ENCODE measurements at places on chromosomes 6 and 20.
A peak's percentile ranks its signal among the peaks of the same experiment; 100 is the strongest.

DNA sequence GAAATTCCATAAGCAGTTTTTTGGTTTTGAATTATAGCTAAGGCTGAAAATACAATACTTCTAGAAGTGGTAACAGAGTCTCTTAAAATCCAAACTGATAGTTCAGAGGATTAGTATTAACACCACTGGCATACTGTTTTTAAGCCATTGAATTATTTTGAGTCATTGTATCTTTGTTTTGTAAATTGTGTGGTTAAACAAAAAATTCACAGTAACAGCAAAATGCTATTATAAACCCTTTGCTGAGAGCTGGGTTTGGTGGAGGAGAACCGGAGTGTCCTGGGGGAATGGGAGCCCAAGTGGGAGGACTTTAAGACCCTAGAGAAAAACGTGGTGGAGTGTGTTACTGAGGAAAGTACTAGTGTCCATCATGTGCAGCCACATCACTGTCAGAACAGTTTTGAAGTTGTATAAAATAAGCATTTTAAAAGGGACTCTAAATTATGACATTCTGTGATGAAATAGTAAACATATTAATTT lies 125.1 kb downstream of the LRRC1 start:
- no peak for DNase-seq

DNA sequence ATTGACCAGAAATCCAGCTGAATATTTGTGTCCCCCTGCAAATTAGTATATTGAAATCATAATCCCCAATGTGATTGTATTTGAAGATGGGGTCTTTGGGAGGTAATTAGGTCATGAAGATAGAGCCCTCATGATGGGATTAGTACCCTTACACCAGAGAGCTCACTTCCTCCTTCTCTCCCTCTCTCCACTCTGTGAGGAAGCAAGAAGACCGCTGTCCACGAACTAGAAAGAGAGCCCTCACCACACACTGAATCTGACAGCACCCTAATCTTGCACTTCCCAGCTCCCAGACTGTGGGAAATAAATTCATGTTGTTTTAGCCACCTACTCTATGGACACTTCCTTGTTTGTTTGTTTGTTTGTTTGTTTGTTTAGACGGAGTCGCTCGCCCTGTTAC lies 11.9 kb upstream of the PLAGL1 start:
- DNase-seq: no peak

GRCh38 chr6:20771409-20771808 lies 237.2 kb downstream of the CDKAL1 start:
- no peak for DNase-seq

GRCh38 chr6:65402564-65402963 lies 304.5 kb downstream of the EYS start:
- DNase-seq: no peak

- DNase-seq: no peak
Measured at GRCh38 chr6:6866656-6867403, 240.9 kb upstream of the RREB1 start.

DNA sequence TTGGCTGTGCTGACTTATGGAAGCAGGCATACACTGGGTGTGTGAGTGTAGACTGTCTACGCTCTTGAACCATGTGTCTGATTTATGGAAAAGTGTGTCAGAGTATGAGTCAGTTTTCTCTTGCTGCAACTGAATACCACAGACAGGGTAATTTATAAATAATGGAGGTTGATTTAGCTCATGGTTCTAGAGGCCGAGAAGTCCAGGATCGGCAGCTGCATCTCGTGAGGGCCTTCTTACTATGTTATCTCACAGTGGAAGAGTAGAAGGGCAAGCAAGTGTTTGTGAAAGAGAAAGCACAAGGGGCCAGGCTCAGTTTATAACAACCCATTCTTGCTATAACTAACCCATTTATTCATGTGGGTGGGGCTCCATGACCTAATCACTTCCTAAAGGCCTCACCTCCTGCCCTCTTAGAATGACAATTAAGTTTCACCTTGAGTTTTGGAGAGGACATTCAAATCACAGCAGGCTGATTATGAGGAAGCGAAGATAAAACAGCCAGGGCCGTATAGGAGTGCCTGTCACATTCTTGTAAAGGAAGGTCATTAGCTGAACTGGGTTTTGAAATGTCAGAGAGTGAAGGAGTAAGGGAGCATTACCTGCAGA lies 6.7 kb downstream of the GPR31 start:
- no peak for DNase-seq

DNA sequence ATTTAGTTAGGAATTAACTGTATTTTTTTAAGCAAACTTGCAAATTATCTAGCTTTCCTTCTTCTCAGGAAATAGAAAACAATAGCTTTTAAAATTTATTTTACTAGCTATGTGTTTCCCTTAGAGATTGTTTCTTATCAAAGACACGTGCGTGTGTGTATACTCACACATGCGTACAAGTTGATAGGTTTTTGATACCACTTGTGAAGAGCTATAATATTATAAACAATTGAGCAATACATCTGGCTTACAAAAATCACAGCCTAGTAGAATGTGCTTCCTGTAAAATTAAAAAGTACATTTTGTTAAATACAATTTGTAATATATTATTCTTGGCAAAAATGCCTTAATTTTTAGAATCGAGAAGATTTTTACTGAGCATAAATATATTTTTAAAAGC lies 33.9 kb downstream of the COL12A1 start:
- no peak for DNase-seq

DNA sequence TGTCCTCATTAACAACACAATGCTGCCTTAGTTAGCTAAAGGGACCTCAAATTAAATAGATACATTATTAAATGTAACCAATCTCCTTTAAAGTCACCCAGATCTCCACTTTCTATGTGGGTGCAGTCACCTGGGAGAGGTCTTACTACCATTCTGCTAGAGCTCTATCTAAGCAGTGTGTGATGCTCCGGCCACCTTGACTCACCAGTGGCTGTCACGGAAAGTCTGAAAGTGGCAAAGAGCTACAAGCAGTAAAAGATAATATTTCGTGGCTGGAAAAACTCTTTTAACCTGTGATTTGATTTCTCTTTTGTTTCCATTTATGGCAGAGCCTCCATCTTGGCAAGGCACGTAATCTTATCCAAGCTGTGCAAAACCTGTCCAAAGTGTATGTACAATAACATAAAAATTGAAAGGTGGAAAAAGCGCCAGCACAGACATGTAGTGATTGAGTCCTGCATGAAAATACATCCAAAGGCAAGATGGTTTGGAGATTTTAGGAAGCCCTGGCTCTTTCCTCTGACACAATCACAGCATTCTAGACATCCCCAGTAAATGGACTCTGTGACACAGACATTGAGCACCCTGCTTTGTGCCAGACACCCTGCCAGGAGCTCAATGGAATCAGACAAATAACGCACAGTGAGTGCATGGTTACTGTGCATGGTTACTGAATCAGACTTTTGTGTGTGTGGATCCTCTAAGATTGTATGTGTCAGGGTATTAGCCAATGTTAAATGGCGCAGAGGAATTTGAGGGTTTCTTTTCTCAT lies 116.6 kb downstream of the ADAT2 start:
- no peak for DNase-seq

- DNase-seq: no peak
Measured at GRCh38 chr6:166266336-166266735, 41.9 kb downstream of the PRR18 start.

GRCh38 chr20:56582542-56582941 lies 46.6 kb upstream of the TFAP2C start:
- no peak for DNase-seq

DNA sequence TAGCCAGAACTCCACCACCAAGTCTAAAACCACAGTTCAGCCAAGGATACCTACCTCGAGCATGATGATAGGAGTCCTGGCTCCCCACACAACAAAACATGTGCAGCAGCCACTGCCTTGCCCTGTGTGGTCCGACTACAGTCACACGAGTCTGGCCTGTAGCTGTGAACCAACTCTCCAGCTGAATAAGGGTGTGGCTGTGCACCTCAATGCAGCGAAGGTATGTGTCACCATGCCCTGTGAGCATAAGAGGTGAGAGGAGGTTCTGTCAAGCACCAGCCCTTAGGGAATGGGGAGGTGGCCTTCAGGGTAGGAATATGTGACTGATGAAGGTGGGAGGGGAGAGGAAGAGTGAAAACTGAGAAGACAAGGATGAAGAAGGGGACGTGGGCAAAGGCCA lies 16.7 kb upstream of the KHDC1L start:
- no peak for DNase-seq

- no peak for DNase-seq
Measured at GRCh38 chr6:72547020-72547419, 74.8 kb upstream of the KCNQ5 start.

DNA sequence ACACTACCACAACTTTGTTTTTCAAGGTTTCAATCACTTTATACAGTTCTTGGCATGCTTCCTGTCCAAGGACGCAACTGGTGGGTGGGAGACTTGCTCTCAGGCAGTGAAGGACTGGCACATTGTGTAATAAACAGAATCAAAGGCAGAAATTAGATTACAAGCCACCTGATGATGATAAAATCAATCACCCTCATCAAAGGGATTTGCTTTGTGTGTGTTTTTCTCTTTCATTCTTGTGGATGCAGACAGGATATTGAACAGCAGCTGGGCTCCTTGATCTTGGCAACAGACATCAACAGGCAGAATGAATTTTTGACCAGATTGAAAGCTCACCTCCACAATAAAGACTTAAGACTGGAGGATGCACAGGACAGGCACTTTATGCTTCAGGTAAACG lies 71.4 kb downstream of the MTFR2 start:
- no peak for DNase-seq

DNA sequence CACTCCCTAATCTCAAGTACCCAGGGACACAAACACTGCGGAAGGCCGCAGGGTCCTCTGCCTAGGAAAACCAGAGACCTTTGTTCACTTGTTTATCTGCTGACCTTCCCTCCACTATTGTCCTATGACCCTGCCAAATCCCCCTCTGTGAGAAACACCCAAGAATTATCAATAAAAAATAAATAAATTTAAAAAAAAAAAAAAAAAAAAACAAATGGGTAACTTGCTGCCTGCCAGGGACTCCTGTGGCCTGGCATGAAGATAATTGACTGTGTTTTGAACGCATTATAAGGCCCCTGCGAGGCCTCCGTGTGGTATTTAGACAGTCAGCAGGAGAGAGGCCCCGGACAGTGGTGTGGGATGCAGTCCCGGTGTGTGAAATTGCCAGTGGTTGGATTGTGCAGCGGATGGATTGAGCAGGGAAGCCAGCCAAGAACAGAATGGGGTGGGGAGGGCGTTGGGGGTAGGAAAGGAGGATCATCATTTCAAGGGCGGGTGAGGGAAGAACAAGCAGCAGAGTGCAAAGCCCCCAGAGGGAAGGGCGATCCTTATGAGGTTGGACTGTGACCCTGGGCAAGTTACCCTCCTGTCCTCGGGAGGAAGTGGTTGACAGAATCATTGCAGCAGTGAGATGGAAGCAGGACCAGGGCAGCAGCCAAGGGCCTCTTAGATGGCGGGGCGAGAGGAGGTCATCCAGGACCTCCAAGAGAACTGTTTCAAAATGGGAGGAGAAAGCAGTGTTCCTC lies 43.3 kb downstream of the PPARD start:
- DNase-seq: peak; percentile 53

- DNase-seq: no peak
Measured at GRCh38 chr6:36751091-36751490, 53.5 kb downstream of the RAB44 start.

DNA sequence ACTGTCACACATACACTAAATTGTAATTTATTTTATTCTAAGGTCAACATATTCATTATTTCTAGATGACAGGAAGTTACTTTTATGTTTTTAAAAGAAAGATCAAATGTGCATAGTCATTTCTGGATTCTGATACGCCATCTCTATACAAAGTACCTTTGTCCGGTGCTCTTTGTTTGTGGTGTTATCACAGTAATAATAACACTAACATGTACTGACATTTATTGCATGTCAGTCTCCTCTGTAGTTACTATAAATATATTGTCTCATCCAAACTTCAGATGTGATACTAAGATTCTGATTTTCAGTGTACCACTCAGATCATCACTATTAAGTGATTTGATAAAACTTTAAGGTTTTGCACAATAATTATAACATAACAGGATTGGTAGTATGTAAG lies 90.3 kb upstream of the TPD52L1 start:
- no peak for DNase-seq

DNA sequence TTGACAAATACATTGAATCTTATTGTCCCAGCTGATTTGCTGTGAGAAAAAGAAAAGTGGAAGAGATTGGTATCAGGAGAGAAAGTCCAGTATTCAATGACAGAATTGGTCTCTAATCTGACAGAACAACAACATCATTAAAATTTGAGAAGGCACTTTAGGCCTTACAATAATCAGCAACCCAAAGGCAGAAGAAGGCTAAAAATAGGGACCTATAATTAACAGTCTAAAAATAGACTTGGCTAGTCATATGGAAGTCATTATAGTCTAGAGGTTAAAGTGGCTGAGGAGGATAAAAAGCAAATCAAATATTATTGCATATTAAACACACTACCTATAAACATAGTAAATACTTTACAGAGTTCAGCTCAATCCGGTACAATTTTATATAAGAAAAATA lies 393.6 kb upstream of the JAG1 start:
- no peak for DNase-seq

- no peak for DNase-seq
Measured at GRCh38 chr6:89379281-89379680, 26.8 kb upstream of the UBE2J1 start.

DNA sequence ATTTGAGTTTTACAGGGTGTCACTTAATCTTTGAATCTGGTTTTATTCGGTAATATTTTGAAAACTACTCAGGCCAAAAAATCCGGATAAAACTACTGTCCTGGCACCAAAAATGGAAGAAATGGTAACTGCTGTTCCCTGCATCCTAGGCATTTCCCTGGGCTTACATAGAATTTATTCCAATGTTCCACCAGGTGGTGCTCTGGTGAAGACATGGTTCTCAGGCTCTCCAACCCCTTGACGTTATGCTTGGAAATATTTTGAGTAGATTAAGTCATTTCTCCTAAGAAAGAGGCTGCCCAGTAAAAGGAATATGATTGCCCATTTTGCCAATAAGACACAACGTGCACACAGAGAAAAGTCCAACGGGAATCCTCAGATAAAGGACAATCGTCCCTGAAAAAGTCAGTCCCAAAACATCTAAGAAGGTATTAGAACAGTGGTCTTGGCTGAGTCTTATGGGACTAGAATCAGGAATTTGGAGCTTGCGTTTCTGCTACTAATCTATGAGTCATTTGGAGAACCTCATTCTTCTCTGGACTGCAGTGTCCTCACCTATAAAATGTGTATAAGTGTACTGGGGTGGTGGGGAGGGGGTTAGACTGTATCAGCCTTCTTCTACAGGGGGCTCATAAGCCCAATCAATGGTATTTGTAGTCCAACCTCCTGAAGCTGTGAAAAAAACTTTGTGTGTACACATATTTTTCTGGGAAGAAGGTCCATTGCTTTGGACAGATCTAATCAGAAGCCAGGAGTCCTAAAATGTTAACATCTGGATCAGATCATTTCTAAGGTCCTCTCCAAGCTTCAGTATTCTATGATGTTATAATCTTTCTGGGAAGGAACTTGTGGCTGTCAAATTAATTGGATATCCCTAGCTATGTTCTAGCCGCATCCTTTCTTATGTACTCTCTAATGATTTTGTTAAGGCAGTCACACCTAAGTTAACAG lies 131.0 kb upstream of the BMP2 start:
- DNase-seq: peak; percentile 15

DNA sequence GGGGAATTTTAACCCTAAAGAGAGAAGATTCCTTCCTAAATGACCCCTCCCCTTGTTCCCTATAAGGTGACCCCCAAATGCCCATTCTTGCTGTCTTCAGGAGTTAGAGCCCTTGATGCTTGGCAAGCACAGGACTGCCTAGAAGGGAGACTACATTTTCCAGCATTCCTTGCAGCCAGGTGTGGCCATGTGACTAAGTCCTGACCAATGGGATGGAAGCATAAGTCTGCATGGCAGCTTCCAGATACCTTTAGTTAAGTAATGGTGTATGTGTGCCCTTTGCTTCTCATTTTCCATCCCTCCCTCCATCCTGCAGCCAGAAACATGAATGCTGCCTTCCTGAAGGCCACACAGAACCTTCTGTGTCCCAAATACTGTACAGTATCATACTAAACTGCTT lies 5.5 kb downstream of the BFSP1 start:
- DNase-seq: no peak

Measured in brain pericyte (primary cell).